Diencephalon (tissue), 1 donor: ENCODE measurements at places on chromosomes 5 and 9. TPM values are rescaled to one million over a fixed set of nuclear protein-coding genes. Genes with fewer than 3 reads are reported as not detected.

FBN2 gene
- 9.0 TPM for total RNA-seq

NR5A1 gene
- 0.69 TPM for total RNA-seq

CARTPT gene
- 2.3 TPM for total RNA-seq

SPDL1 gene
- 29.8 TPM for total RNA-seq

ADAMTSL1 gene
- total RNA-seq = 27.2 TPM

SV2C gene
- 34.4 TPM for total RNA-seq
